Activated T-helper 2 cell treated with anti-CD3 and anti-CD28 coated beads, Interferon-gamma antibody, Interleukin-2, Interleukin-4, amounts not matched to agents 10 μg/mL and 5 μg/mL and 100 μg/mL, durations not matched to agents 14 hours and 24 hours and 36 hours (primary cell): ENCODE measurements at places on chromosomes 1 and 21.

- no peak overlapping the region for H3K4me3 ChIP-seq
- H3K27ac ChIP-seq, result no peak overlapping the region
- no peaks in the 10 kb centered on the region for H3K27me3 ChIP-seq
- no peak for DNase-seq
- H3K4me1 ChIP-seq, result peaks cover 5% of the 10 kb centered on the region
- H3K36me3 ChIP-seq, result peaks cover 9% of the 10 kb centered on the region
These were observed 11.6 kb upstream of the NPHP4 start for GRCh38 chr1:6003568-6004411.

GRCh38 chr21:39737376-39738000 is 7.5 kb upstream of the IGSF5 start:
- H3K36me3 ChIP-seq, result no peaks in the 10 kb centered on the region
- H3K27me3 ChIP-seq, result no peaks in the 10 kb centered on the region
- no peak overlapping the region for H3K4me3 ChIP-seq
- no peaks in the 10 kb centered on the region for H3K4me1 ChIP-seq
- no peak overlapping the region for H3K27ac ChIP-seq

DNA sequence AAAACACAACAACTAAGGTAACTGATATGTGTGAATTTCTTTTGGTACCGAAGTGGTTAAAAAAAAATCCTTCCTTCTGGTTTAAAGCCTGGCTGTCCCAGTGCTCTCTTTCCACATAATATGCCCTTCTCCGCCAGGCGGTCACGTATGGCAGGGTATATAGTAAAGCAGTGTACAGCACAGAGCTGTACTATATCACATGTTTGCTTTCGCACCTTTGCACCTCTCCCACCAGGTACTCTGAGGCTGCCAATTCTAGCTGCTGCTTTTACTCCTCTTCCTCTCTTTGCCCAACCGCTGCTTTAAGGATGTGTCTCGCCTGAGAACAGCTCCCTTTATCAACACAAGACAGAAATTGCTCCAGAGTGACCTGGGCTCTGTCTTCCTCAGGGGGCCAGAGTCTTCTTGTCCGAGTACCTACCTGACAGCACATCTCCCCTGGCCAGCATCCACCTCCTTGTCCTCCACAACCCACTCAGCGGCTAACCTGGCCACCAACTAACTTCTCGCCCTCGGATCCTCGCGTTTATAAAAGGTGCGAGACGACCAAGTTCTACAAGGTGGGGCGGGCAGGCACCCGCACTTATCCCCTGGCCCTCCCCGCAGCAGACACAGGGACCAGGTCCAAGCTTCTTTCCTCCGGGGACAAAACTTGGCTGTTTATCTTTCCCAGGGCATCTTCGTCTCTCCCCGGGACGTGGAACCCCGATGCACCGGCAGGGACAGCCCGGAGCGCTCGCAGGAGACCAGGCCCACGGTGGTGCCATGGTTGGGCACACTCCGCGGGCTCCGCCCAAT is 1.6 kb downstream of the COLGALT2 start:
- peaks cover 4% of the 10 kb centered on the region for H3K36me3 ChIP-seq
- H3K4me1 ChIP-seq, result peaks cover 19% of the 10 kb centered on the region
- DNase-seq, result no peak

- no peak for DNase-seq
- peaks cover 11% of the 10 kb centered on the region for H3K4me1 ChIP-seq
- H3K27ac ChIP-seq, result no peak overlapping the region
These were observed 5.4 kb downstream of the INTS11 start for GRCh38 chr1:1318777-1319645.

GRCh38 chr1:1092149-1092855 is 18.2 kb upstream of the RNF223 start:
- no peaks in the 10 kb centered on the region for H3K27me3 ChIP-seq
- no peak overlapping the region for H3K27ac ChIP-seq
- no peak for DNase-seq

DNA sequence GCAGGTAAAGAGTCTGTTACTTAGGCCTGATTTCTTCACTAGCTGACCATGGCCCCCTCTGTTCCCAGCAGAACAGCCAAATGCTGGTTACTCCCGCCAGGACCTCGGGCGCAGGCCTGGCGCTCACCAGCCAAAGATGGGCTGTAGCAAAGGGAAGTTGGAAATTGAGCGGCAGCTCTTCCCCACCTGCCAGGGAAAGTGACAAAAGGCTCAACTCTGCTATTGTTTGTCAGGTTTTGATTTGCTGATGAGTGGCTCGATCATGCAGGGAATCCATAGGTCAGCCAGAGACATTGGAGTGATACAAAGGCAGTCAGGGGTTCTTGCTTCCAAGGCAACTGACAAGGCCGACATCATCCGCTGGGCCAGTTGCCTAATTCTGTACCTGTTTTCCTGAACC is 120.1 kb downstream of the ASTN1 start:
- H3K27me3 ChIP-seq, result no peaks in the 10 kb centered on the region
- no peaks in the 10 kb centered on the region for H3K4me1 ChIP-seq

DNA sequence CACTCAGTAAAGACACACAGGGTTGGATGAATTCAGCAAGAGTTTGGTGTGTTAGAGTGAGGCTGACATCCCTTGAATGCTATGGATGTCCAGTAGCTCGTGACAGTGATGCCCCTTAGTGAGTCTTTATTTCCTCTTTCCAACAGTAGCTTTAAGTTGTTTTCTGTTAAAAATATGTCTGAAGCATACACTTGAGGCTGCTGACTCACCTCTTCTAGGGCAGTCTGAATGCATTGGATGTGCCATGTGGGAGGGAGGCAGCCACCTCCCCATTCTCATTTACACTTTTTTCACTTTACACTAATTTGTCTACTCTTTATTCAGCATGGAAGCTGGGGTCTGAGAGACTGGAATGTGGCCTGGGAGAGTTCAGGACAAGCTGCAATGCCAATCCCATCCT is 17.6 kb downstream of the NOS1AP start:
- no peak overlapping the region for H3K27ac ChIP-seq
- no peak for DNase-seq
- H3K27me3 ChIP-seq, result peaks cover 26% of the 10 kb centered on the region
- no peaks in the 10 kb centered on the region for H3K4me1 ChIP-seq

DNA sequence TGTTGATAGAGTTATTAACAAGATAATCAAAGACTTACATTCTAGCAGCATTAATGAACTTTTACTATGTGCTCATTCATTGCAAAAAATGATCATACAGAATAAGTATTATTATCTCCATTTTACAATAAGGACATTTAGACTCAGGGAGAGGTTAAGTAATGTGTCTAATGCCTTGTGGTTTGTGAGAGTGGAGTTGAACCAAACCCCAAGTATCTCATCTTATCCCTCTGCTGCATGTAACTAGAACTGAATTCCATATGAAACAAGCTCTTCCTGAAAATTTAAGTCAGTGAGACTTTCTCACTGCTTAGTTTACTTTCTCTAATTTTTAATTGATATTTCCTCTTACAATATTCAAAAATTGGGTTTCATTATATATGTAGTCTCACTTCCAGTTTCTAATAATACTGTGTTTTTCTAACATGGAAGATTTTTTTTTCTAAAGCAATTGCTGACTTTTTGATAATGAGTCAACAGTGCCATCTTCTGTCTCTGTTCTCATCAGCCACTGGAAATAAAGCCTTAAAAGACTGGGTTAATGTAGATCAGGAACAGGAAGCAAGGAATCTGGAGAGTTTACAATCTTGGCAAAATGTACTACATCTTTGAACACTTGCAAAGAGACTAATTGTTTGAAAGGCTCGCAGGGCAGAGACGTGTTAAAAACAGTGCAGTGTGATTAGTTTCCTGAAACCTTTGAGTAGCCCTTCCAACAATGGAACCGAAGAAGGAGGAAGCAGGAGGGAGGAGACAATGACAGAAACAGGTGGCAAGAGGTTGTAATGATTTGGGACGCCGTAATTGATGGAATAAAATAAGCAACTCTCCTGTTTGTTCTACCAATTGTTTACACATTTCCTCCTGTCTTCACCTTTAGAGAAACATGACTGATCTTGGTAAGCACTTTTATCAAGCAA is 567.6 kb downstream of the MRPL39 start:
- H3K36me3 ChIP-seq, result no peaks in the 10 kb centered on the region
- H3K27ac ChIP-seq, result no peak overlapping the region
- no peak overlapping the region for H3K4me3 ChIP-seq
- no peaks in the 10 kb centered on the region for H3K27me3 ChIP-seq

DNA sequence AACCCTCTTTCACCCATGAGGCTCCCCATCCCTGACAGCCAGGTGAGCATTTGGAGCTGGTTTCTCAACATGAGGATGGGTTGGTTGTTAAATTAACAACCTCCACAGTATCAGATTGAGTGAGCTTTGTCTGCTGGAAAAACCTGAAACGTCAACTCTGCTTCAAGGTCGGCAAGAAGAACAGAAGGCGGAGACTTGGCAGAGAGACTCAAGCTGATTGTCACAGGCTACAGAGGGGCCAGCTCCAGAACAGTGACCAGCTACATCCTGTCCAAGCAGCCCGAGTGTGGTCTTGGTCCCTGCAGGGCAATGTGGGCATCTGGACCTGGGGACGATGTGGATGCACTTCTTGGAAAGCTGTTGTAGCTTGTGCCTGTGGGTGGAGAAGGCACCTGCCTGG is 36.6 kb upstream of the TMEM51 start:
- no peak overlapping the region for H3K27ac ChIP-seq
- peaks cover 7% of the 10 kb centered on the region for H3K4me1 ChIP-seq
- H3K36me3 ChIP-seq, result no peaks in the 10 kb centered on the region
- no peak for DNase-seq
- no peak overlapping the region for H3K4me3 ChIP-seq
- H3K27me3 ChIP-seq, result no peaks in the 10 kb centered on the region

DNA sequence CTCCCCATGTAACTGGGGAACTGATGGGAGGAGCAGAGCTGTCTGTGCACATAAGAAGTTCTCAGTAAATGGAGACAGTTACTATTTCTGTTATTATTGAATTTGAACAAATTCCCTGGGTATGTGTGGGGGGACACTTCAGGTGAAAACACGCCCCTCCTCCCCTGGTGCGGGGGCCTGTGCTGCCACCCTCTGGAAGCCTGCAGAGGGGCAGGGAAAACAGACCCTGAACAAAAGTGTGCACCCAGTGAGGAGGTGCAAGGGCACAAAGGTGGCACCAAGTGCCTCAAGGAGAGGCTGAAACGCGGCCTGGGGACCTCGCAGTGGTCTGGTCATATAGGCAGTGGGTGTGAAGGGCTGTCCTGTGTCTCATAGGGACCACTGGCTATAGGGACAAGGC is 18.2 kb upstream of the NADK start:
- no peaks in the 10 kb centered on the region for H3K27me3 ChIP-seq
- H3K4me3 ChIP-seq, result no peak overlapping the region
- DNase-seq, result no peak
- no peak overlapping the region for H3K27ac ChIP-seq

DNA sequence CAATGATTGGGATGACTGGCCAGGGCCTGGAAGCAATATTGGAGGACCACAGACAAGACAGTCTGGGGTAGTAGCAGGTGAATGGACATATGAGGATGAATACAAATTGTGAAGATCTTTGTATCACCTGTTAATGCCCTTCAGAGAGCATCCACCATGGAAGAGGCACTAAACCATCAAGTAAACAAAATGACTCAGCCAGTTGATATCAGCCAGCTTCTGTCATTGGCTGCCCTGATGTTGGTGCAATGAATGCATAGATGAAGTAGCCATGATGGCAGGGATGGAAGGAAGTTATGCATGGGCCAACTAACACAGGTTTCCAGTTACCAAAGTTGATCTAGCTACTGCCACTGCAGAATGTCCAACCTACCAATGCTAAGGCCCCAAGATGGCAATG is 16.1 kb upstream of the ERI3 start:
- no peak overlapping the region for H3K4me3 ChIP-seq
- H3K27ac ChIP-seq, result no peak overlapping the region
- no peaks in the 10 kb centered on the region for H3K4me1 ChIP-seq
- H3K36me3 ChIP-seq, result no peaks in the 10 kb centered on the region
- DNase-seq, result no peak

DNA sequence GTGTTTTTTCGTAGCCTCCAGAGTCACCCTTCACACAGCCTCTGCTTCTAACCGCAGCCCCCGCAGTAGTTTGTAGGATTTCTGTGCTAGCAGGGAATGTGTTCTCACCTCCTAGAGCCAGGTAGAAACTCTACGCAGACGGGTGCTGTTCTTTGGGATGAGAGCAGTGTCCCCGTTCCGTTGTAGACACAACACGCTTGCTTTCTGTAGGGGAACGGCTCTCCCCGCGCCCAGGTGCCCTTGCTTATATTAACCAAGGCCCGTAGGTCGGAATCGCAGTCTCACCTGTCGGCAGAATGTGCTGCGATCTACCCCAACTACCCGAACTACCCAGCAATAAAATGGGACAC is 111.8 kb upstream of the NBPF11 start:
- H3K4me1 ChIP-seq, result peaks cover 16% of the 10 kb centered on the region
- H3K4me3 ChIP-seq, result peak overlapping the region; percentile 87
- H3K27ac ChIP-seq, result peak overlapping the region; percentile 26

GRCh38 chr1:162172311-162173102 is 103.0 kb downstream of the NOS1AP start:
- no peak for DNase-seq
- H3K27me3 ChIP-seq, result peaks cover 5% of the 10 kb centered on the region
- no peaks in the 10 kb centered on the region for H3K4me1 ChIP-seq

DNA sequence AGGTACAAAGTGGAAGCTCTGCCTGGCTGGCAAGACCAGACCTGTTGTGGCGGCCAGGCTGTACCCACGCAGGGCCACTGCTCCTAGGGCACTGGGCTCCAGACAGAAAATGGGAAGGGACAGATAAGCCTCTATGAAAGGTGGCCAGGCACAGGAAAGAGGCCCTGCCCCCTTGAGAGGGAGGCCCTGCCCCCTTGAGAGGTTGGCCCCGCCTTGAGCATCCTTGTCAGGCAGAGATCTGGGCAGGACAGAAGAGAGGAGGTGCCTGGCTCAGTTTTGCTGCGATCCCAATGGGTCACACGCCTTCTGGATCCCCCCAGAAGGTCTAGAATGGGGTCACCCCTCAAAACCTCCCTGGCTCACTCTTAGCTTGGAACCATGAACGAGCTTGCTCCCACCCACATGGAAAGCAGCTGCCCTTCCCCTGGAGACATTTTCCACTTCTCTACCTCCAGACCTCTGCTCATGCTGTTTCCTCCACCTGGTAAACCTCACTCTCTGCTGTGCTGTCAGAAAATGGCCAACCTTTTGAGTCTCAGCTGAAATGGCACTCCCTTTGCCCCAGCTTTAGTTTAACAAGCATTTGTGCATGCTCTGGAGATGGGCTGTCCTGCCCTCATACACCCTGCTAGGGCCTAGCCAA is 17.5 kb upstream of the ECE1 start:
- H3K4me1 ChIP-seq, result peaks cover 34% of the 10 kb centered on the region
- no peak overlapping the region for H3K4me3 ChIP-seq
- DNase-seq, result no peak
- H3K36me3 ChIP-seq, result peaks cover 16% of the 10 kb centered on the region

GRCh38 chr1:60833173-60833572 is 249.2 kb upstream of the NFIA start:
- H3K27ac ChIP-seq, result no peak overlapping the region
- no peak overlapping the region for H3K4me3 ChIP-seq
- no peaks in the 10 kb centered on the region for H3K36me3 ChIP-seq
- H3K4me1 ChIP-seq, result no peaks in the 10 kb centered on the region
- no peak for DNase-seq
